ENCODE measurements at places on chromosomes 11 and 22.
A peak's percentile ranks its signal among the peaks of the same experiment; 100 is the strongest.

- no peak for DNase-seq
These were observed 3.9 kb downstream of the CTSD start for GRCh38 chr11:1759851-1760220.

DNA sequence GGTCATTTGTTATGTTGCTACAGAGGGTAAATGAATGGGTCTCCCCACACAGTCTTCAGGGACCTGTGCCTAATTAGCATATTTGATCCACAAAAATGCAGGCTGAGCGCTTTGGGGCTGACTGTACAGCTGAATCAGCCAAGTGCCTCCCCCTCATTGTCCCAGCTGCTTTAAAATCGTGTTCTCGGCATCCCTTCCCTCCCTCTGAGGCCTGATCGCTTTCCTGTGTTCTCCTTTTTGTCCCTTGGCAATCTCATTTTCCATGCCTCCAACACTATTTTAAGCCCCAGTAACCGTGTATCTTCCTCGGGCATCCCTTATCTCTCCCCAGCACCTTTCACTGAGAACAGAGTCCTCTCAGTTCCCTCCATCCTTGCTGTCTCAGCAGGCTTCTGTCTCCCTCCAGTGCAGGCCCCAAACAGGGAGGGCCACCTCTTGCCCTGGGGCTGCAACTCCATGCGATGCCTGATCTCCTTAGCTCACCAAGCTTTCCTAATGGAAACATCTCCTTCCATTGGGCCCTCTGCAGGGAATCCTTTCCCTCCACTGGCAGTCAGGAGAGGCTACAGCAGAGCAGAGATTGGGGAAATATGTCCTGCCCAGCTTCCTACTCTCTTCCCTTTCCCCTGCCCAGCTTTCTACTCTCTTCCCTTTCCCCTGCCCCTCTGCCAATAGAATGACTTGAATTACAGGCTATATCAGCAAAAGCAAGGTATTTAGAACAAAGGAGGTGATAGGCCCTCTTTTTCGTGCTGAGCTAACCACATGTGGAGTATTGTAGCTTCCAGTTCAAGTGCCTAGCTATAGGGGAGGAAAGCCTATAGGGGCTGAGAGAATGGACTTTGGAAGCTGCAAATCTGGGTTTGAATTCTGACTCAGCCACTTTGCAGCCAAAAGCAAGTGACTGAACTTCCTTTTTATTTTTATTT, 13.8 kb downstream of the UQCR10 start:
- DNase-seq: no peak

- DNase-seq: no peak
These were observed 68.7 kb upstream of the NECTIN1 start for GRCh38 chr11:119797736-119798135.

- DNase-seq: peak; percentile 35
These were observed 51.3 kb downstream of the IGLL5 start for GRCh38 chr22:22938672-22939587.

- DNase-seq: no peak
These were observed 143.4 kb downstream of the C11orf91 start for GRCh38 chr11:33557201-33557600.

GRCh38 chr11:71488681-71489270, 35.8 kb downstream of the NADSYN1 start:
- no peak for DNase-seq
